Fibroblast of the aortic adventitia (primary cell): ENCODE measurements at places on chromosomes 3 and 15.

GRCh38 chr3:45092132-45093031 is 53.8 kb downstream of the CDCP1 start:
- DNase-seq, result peak; percentile 75

- DNase-seq, result no peak
Measured at GRCh38 chr3:157610876-157611535, 107.8 kb upstream of the VEPH1 start.

- no peak for DNase-seq
Measured at GRCh38 chr3:23805210-23805632, 534 bp upstream of the UBE2E1 start.

DNA sequence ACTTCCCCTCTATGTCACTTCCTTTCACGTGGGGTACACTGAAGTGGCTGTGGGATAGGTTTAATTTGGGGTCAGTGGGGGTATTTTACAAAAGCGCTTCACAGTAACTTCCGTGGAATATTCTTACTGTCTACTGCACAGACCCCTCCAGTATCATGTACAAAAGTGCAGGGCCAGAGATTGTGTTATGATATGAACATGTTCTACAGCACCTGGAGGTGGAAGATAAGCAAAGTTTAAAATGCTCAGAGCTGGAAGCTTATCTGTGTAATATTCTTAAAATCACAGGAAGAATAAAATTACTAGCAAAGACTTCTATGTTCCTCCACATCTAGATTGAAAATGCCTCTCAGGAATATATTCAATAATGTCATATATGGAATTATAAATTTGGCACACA is 84.1 kb upstream of the TRIM42 start:
- no peak for DNase-seq

- DNase-seq, result no peak
Measured at GRCh38 chr15:63891768-63892133, 58.0 kb upstream of the HERC1 start.

DNA sequence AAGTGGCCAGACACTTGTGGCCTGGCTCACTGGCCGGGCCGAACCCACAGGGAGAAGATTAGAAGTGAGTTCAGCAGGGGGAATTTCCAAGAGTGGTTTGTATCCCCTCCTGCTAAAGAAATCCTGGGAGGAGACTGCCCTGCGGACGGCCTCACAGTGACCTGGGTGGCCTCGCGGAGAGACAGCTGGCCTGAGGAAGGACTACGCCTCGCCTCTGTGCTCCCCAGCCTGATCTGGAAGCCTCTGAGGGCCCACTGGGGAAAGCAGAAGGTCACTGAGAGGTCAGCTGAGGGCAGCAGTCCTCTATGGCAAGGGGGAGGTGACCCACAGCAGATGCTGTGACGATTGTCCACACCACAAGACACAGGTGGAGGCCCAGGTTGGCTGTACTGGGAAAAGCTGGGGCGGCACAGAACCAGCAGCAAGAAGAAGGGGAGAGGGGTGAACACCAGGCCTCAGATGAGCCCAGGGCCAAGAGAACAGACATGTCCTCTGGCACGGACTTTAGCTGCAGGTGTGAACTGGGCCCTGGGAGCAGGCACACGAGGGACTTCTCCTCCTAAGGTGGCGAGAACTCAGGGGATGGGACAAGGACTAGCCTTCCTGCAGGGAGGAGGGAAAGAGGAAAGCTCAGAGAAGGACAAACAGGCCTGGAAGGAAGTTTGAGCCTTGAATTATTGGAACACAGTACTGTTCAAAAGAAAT is 37.2 kb upstream of the DLG1 start:
- DNase-seq, result no peak

GRCh38 chr3:30112902-30113484 is 493.4 kb upstream of the TGFBR2 start:
- DNase-seq, result peak; percentile 81

DNA sequence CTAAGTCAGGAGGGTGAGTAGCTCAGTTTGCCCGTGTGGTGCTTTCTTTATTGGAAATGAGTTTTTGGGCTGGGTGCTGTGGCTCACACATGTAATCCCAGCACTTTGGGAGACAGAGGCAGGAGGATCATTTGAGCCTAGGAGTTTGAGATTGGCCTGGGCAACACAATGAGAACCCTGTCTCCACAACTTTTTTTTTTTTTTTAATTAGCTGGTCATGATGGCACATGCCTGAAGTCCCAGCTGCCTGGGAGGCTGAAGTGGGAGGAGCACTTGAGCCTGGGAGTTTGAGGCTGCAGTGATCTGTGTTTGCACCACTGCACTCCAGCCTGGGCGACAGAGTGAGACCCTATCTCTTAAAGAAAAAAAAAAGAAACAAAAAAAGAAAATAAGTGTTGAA is 174.9 kb downstream of the NSMCE3 start:
- DNase-seq, result no peak

GRCh38 chr3:77446084-77446483 is 406.2 kb downstream of the ROBO2 start:
- DNase-seq, result no peak

DNA sequence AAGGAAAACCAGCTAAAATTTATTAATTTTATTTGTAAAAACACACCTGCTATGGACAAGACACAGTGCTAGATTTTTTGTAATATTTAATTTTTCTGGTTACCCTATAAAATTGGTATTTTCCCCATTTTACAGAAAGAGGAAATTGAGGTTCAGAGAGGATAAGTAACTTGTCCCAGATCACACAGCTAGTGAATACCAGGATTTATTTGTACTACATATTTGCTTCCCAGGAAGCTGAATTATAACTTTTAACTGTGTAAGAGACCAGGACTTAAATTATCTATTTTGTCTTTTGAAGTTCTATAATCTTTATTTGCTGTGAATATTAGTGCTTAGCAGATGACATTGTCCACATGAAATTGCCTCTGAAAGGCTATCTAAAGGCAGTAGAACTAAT is 49.7 kb downstream of the MAP2K5 start:
- DNase-seq, result no peak

GRCh38 chr3:194407423-194407822 is 8.4 kb upstream of the GP5 start:
- no peak for DNase-seq

DNA sequence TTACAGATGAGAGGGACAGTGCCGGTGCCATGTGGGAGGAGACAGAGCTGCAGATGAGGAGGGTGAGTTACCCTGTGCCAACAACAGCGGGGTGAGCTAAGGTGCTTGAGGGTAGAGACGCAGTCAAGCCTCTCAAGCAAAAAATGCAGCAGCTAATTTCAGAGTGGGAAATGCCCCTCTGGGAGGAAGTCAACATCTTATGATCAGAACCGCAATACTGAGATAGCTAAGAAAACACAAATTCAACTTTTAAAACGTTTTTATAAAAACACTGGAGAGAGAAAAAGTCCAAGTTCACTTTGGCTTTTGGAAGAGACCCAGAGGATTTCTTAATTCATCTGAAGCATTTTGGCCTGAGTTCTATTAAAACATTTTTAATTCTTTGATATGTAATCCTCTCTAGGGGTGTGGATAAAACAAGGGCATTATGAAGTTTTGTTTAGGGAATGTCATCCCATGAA is 319.2 kb downstream of the SLC9A9 start:
- peak; percentile 79 for DNase-seq

GRCh38 chr3:94083261-94083660 is 20.4 kb downstream of the NSUN3 start:
- DNase-seq, result no peak

- DNase-seq, result no peak
Measured at GRCh38 chr3:126747768-126748167, 43.7 kb downstream of the CHCHD6 start.

- peak; percentile 29 for DNase-seq
Measured at GRCh38 chr3:190265796-190266195, 56.5 kb downstream of the CLDN1 start.

DNA sequence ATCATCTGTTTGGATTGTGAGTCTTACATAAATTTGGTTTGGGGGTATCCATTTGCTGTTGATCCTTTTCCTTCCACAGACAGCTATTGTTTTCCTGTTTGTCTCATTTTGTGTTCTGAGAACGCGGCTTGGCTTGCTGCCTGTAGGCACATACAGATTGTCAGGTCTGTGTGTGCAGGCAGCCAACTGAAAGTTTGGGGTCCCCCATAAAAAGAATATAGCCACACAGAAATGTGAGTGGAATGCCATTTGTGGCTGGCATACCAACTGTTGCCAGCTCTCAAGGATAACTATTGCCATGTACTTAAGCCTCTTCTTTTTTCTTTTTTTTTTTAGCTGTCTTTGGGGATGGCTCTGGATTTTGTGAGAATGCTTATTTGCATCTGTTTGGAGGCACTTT is 1308.0 kb downstream of the ROBO1 start:
- DNase-seq, result no peak

DNA sequence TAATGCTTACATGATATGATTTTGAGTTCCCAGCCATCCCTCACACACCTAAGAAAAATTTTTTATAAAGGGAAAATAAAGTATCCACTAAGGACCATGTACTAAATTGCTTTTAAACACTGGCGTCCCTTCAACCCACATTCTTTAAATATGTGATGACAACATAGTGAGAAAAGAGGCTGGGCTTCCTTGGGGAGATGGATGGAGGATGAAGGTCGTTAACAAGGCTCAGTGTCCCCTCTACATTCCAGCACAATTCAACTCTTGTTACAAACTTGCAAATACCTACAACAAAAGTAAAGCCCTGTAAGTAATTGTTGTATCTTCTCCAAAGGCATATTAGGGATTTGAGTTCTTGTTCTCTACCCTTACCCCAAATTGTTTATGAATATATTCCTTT is 87.2 kb upstream of the SLC4A7 start:
- no peak for DNase-seq
